NCI-H1092 treated with DMSO at 0.1 percent for 48 hours (cell line): ENCODE measurements at places on chromosomes 5 and 9.

- no peak for DNase-seq
Observed at GRCh38 chr5:34905564-34905963, 9.7 kb downstream of the RAD1 start.

- no peak for DNase-seq
Observed at GRCh38 chr5:141758310-141758998, 76.4 kb upstream of the ARAP3 start.

- no peak for DNase-seq
Observed at GRCh38 chr9:93130861-93131481, 3.1 kb downstream of the NINJ1 start.

DNA sequence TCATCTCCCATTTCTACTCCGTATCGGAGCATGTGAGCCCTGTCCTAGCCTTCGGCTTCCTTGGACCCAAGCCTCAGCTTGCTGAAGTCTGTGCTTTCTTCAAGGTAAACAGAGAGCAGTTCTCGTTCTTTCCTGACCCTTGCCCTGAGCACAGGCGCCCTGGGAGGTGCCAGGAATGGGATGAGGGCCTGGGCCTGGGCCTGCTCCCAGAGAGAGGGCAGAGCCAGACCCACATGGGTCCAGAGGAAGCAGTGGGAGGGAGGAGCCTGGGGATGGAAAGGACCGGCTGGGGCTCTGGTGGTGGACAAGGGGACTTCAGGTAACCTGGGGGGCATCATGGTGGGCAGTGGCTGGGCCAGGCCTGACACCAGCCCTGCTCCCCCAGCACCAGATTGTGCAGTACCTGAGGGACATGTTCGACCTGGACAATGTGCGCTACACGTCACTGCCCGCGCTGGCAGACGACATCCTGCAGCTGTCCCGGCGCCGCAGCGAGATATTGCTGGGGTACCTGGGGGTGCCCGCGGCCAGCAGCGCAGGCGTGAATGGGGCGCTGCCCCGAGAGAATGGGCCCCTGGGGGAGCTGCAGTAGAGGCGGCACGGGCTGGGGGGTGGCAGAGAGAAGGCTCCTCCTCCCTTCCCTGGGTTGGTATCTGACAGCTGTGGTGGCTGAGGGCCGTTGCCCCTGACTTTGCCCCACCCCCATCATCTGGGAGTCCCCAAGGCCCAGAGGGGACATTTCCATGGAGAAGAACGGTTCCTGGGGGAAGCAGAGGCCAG, 10.9 kb upstream of the DOLPP1 start:
- no peak for DNase-seq

DNA sequence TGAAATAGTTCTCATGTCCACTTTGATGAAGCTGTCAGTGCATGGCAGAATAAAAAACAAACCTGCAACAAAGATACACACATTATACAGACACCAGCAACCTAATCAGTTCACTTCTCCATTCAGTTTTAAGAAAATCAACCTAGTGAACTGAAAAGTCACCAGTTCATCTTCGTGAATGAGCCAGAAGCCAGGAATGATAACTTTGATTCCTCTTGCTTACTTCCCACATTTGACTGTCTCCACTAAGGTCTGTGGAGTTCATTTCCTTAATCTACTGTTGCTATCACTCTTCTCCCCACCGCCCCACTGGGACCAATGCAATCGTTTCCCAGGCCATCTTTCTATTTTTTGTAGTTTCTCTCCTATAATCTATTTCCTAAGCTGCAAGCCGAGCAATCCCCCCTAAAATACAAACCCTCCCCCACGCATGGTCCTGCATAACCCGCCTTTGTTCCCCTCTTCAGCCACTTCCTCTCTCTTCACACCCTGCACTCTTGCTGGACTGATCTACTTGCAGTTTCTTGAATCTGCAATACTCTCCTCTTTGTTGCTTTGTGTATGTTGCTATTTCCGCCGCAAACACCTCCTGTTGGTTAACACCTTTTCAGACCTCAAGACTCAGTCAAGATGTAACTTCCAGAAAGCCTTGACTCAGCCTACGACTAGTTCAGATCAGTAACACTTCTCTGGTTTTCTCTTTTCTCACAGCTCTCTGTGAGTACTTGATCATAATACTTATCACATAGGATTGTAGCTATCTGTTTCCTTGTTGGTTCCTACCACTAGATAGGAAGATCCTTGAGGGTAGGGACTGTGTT, 16.6 kb downstream of the STOM start:
- DNase-seq = no peak

DNA sequence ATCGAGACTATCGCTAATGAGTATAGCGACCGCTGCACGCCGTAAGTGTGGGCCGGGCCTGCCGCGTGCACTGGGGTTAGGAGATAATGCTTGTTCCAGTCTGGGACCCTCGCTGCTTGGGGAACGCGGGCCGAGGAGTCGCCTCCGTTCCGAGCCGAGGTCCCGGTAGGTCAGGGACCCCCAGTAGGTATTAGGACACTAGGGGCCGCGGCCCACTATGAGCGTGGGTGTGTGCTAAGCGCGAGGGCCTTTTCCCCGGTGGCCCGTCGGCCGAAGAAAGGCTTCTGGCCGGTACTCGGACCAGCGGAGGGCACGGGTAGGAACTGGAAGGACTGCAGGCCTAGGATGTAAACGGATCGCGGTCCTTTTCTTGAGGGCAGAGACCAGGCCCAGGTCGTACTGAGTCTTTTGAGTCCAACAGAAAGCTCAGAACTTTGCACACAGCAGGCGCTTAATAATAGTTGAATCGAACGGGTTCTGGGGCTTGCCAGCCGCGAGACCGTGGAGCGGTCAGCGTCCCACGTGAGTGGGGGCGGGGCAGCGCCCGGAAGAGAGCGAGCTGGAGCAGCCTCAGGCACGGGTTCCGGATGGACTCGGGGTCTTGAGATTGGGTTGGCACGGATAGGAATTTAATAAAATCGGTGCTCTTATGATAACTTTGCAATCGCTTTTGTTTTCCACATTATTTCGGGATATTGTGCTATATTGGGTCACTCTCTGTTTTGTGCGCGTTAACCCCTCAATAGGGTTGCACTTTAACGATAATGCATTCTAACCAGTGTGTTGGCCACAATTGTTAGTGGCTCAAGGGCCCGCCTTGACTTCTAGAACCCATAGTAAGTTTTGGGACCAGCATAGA, 733 bp downstream of the HSPA4 start:
- peak; percentile 44 for DNase-seq

DNA sequence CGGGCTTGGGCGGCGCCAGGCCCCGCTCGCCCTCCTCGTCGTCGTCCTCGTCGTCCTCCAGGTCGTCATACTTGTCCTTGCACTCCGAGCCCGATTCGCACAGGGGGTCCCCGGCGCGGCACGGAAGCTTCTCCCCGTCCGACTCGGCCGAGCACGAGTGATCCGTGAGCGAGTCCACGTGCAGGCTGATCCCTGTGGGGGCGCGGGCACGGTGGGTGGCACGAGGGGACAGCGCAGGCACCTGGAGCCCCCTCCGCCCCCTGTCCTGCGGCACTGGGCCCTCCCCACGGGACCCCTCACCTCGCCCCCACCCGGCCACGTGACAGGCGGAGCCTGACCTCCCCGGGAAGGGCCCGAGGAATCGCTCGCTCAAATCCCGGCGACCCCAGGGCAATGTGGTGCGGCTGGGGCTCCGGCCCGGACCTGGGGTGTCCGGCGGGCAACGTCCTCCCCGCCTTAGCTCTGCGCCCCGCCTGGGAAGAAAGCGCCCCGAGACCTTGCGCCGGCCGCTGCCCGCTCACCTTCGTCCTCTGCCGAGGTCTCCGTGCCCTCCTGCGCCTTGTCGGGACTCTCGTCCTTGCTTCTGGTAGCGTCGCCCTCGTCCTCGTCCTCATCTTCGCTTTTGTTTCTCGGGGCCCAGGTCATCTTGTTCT, 2.5 kb downstream of the IRX2 start:
- no peak for DNase-seq

DNA sequence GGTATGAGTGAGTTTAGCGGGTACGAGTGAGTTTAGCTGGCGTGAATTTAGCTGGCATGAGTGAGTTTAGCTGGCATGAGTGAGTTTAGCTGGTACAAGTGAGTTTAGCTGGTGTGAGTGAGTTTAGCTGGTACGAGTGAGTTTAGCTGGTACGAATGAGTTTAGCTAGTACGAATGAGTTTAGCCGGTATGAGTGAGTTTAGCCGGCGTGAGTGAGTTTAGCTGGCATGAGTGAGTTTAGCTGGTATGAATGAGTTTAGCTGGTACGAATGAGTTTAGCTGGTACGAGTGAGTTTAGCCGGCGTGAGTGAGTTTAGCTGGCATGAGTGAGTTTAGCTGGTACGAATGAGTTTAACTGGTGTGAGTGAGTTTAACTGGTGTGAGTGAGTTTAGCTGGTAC, 41.0 kb downstream of the PNPLA7 start:
- no peak for DNase-seq

GRCh38 chr9:73371801-73372200, 220.1 kb downstream of the ANXA1 start:
- DNase-seq = peak; percentile 7

DNA sequence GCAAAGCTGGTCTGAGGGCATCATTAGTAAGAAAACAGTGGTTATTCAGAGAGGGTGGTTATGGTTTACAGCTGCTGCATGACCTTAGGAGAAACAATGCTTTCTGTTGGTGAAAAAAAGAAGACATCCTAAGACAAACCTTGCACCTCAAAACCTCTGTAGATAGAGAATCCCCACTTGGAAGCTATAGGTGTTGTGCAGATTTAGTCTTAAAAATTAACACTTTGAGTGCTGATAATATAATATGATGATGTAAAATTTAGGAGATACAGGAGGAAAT, 1.4 kb upstream of the PTTG1 start:
- no peak for DNase-seq

DNA sequence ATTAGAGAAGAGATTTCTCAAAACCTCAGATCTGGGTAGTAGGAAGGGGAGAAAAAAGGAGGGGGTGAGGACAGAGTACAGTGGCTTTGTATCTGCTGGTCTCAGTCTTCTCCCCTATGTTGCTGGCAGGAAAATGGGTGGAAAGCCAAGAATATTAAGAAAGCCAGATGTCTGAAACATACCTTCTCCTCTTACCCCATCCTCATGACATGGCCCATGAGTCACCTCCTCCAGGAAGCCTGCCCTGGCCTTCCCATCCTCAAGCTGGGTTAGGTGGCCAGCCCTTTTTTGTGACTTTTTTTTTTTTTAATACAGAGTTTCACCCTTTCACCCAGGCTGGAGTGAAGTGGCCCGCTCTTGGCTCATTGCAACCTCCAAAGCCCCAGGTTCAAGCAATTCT, 61.8 kb downstream of the ABCA1 start:
- no peak for DNase-seq

DNA sequence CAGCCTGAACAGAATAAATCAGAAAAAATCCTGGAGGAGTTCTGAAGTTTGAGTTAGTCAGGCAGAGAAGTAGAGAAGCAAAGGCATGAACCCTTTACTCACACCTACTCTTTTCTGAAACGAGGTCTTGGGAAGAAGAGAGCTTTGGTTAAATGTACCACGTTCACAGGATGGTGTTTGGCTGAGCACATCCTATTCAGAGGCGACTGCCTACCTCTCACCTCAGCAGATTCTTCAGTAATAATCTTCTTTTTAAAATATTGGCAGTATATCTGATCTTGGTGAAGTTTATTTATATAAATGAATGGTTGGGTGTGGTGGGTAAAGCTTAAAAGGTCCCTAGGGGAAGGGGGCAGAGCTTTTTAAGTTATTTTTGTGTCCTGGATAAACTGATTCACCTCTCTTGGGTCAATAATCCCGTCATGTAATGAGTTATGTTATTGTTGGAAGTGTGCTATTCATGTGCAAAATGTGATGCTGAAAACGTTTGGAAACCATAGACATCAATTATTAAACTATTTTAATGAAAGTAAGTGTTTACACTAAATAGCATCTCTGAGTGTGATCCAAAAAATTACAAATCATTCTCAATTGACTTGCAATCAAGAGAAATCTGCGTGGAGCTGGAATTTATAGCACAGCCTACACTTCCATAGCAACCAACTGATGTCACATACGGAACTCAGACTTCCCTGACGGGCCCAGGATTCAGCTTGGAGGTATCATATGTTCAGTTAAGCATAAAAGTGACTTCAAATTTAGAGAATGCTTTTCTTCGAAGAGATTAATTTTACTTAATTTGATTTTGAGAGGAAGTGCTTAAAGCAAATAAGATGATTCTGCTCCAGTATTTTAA, 94.3 kb upstream of the EQTN start:
- no peak for DNase-seq

GRCh38 chr5:102811972-102812371, 56.9 kb downstream of the PAM start:
- DNase-seq = peak; percentile 80

DNA sequence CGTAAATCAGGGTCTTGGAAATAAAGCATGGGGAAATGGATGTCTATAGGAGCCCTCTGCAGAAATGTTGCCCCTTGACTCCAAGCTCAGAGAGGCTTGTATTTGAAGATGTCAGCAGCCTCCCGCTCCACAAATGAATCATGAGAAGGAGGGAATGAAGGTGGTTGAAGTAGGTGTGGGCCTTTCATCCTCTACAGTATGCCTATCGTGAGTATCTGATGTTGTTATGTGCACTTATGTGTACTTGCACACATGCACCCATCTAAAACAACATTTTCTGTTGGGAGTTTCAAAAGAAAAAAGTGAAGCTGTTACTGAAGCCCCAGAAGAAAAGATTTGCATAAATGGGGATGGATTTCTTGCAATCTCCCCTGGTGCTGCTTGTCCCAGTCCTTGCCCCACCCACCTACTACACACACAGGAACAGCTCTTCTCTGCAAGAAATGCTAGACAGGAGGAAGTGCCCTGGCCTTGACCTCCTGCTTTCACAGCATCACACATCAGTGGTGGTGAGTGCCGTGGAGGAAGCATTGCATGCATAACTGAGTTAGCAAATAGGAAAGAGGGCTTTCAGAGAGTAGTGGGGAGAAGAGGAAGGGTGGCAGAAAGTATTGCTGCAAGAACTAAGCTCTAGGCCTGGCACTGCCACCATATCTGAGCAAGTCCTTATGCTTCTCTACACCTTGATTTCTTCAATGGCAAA, 156.1 kb downstream of the SNX18 start:
- DNase-seq = no peak

DNA sequence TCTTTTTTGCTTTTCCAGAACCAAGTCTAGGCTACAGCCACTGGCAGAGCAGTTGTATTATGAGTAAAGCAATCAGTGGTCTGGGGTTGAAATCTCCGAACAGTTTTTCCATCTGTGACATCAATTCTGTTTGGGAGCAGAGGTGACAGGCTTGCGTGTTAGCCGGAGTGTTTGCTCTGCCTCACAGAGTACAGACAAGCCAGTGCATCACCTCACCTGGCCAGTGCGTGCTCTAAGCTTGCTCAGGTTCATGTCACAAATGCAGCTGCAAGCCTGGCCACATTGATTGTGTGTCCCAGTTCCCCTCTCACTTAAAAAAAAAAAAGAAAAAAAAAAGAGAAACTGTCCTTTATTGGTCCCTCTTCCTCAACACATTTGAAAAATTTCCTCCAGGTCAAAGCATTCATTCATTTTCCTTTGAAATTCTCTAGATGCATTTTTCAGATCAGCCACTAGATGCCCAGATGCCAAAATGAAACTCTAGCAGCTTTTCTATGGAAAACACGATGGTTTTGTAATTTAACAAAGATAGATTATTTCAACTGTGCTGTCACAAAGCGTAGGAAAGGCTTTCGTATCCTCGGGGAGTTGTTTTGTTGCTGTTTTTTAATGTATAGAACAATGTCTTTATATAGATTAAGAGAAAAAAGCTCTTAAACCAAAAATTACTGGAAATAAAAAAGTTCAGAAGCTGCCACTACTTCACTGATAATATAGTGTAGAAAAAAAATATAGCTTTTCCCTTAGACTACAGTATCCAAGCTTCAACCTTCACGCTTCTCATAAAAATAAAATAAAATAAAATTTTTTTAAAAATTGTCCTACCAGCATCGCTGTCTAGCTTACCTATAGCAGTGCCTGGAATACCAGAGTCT, 585.5 kb downstream of the TLE1 start:
- peak; percentile 10 for DNase-seq
